ENCODE measurements at places on chromosomes 2 and 18. TPM values are rescaled to one million over a fixed set of nuclear protein-coding genes. Genes with fewer than 3 reads are reported as not detected.

Gene STPG4
- not detected for total RNA-seq

Gene CKAP2L
- total RNA-seq: 2.5 TPM

DNA sequence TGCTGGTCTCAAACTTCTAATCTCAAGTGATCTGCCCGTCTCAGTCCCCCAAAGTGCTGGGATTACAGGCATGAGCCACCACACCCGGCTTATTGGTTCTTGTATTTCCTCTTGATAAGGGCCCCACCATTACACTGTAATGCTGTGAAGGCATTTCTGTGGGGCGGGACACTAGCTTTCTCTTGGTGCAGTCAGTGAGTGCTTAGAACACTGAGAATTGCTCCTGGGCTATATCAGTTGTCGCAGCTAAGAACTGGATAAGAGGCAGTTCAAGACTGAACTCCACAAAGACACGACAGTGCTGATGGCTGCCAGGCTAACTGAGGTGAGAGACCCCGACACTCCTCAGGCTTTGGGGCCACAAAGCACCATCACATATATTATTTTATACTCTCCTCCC, 2.1 kb downstream of the KHK start:
- DNase-seq: no peak

GRCh38 chr2:157359628-157360027, 34.0 kb upstream of the ERMN start:
- DNase-seq: no peak

Gene ADCYAP1
- total RNA-seq: 0.12 TPM

DNA sequence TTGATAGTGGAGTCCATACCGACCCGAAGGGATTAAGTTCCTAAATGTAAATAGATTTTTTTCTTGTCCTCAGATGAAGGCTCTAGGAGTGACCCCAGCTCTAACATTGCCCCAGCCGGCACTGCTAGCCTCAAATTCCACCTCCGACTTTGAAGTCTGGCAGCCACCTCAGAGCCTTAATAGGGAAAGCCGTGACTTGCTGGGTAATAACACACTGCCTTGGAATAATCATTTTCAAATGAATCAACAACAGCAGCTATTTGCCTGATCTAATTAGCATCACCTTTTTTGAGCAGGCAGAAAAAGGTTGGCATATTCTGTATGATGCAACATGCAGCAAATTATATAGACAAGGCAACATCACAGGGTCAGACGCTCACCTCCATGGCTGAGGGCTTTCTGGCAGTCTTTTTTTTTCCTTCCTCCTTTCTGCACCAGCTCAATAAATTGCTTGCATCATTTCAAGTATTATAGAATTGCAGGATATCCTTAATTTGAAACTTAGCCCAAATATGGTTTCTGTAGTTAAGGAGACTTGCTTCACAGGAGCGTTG, 276.5 kb upstream of the ATP5MC3 start:
- DNase-seq: no peak

DNA sequence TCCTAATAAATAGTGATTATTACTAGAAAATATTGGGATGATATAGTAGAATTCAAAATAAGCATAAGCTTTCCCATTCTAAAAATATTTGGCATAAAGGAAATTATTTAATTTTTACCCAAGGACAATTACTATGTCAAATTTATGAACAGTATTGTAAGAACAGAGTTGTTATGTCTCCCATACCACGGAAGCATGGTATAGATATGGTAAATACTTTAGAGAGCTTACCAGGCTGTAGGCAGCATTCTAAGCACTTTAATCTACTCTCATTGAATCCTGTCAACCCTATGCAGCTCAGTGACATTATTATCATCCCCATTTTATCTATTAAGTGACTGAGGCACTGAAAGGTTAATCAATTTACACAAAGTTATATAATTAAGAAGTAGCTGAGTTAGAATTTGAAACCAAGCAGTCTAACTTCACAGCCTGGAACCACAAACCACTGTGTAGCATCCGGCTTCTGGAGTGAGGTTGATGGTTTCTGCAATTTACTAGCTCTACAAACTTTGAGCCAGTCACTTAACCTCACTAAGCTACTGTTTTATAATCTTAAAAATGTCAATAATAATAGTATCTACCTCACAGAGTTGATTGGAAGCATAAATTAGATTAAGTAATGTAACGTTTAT, 323.7 kb downstream of the ARHGAP15 start:
- no peak for DNase-seq

GRCh38 chr18:71808616-71809015, 735.5 kb downstream of the CBLN2 start:
- no peak for DNase-seq

Gene NYAP2
- not detected for total RNA-seq

Gene DOK6
- total RNA-seq: 1.2 TPM

Gene TCF23
- not detected for total RNA-seq

Data from glomerular endothelial cell (primary cell).